Omental fat pad (tissue), 4 donors: ENCODE measurements at places on chromosomes 12 and 14. TPM values are rescaled to one million over a fixed set of nuclear protein-coding genes. Genes with fewer than 3 reads are reported as not detected.

GAS2L3 gene
- 17.4 TPM for total RNA-seq

PTGER2 gene
- 34.8 TPM for total RNA-seq

FKBP11 gene
- 32.1 TPM for total RNA-seq

RAPGEF3 gene
- total RNA-seq: 24.2 TPM

MIP gene
- total RNA-seq: not detected

MAGOHB gene
- total RNA-seq: 4.9 TPM

AKAP6 gene
- total RNA-seq: 8.7 TPM

IL25 gene
- not detected for total RNA-seq

CCDC198 gene
- not detected for total RNA-seq

SLC38A4 gene
- not detected for total RNA-seq

BBOF1 gene
- total RNA-seq: 4.0 TPM

LYZ gene
- 123 TPM for total RNA-seq

C12orf57 gene
- total RNA-seq: 280 TPM

ESR2 gene
- total RNA-seq: 1.6 TPM

GALNT4 gene
- 7.5 TPM for total RNA-seq

DDX11 gene
- 12.7 TPM for total RNA-seq

GOLGA5 gene
- 35.0 TPM for total RNA-seq

SSPN gene
- total RNA-seq: 18.2 TPM

NR1H4 gene
- total RNA-seq: not detected

RHOJ gene
- total RNA-seq: 33.9 TPM

UNC79 gene
- total RNA-seq: 0.19 TPM

RNASE7 gene
- not detected for total RNA-seq

LUM gene
- total RNA-seq: 213 TPM

TMTC1 gene
- 169 TPM for total RNA-seq

SERPINA9 gene
- total RNA-seq: not detected

FOXN4 gene
- total RNA-seq: not detected

CFAP251 gene
- 7.4 TPM for total RNA-seq

MYL2 gene
- not detected for total RNA-seq

SDR9C7 gene
- total RNA-seq: not detected
